Activated CD4-positive, alpha-beta memory T cell treated with anti-CD3 and anti-CD28 coated beads, Interleukin-2, amount 10 ng/mL, durations not matched to agents 7 days and 5 days (primary cell): ENCODE measurements at places on chromosomes 12 and 14. TPM values are rescaled to one million over a fixed set of nuclear protein-coding genes. Genes with fewer than 3 reads are reported as not detected.

Gene PCK2
- total RNA-seq, result 88.5 TPM

Gene BDKRB2
- total RNA-seq, result not detected

Gene PRIMA1
- total RNA-seq, result not detected

Gene TPH2
- not detected for total RNA-seq

GRCh38 chr12:65522956-65523860 lies 244.7 kb downstream of the MSRB3 start:
- H3K36me3 ChIP-seq, result no peaks in the 10 kb centered on the region
- H3K27me3 ChIP-seq, result no peaks in the 10 kb centered on the region
- no peak overlapping the region for H3K4me3 ChIP-seq
- no peak for DNase-seq
- no peak overlapping the region for H3K27ac ChIP-seq

GRCh38 chr12:8038659-8039114 lies 6.2 kb downstream of the FOXJ2 start:
- H3K27ac ChIP-seq, result no peak overlapping the region
- no peaks in the 10 kb centered on the region for H3K27me3 ChIP-seq
- H3K4me3 ChIP-seq, result peak overlapping the region; percentile 25
- peaks cover 31% of the 10 kb centered on the region for H3K36me3 ChIP-seq
- peak; percentile 37 for DNase-seq

GRCh38 chr14:95264271-95264973 lies 55.3 kb downstream of the CLMN start:
- H3K4me3 ChIP-seq, result no peak overlapping the region
- no peak for DNase-seq
- H3K27me3 ChIP-seq, result peaks cover 7% of the 10 kb centered on the region
- H3K4me1 ChIP-seq, result peaks cover 38% of the 10 kb centered on the region
- H3K27ac ChIP-seq, result no peak overlapping the region

- peaks cover 23% of the 10 kb centered on the region for H3K4me1 ChIP-seq
- H3K4me3 ChIP-seq, result no peak overlapping the region
- H3K27ac ChIP-seq, result no peak overlapping the region
- no peak for DNase-seq
- peaks cover 19% of the 10 kb centered on the region for H3K36me3 ChIP-seq
These were observed 117.4 kb downstream of the FOXN3 start for GRCh38 chr14:89299587-89299986.

DNA sequence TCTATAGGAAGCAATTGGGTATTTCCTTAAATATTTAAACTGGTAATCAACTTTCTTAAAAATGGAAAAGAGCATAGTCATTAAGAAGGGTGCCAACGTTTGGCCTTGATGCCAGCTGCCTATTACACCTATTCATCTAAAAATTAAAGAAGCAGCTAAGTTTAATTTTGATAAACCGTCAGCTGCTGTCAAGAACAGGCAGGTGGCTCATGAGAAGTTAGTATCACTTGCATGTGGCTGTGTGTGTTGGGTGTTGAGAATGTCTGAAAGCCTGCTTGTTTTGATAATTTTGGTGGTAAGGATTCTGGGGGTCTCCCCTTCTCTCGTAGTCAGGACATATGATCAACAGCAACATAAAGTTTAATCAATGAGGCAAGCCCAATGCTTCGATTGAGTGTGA lies 6.5 kb downstream of the GLRX5 start:
- peaks cover 25% of the 10 kb centered on the region for H3K4me1 ChIP-seq
- peaks cover 12% of the 10 kb centered on the region for H3K36me3 ChIP-seq
- H3K27me3 ChIP-seq, result no peaks in the 10 kb centered on the region
